ENCODE measurements at places on chromosomes 5 and 9.

DNA sequence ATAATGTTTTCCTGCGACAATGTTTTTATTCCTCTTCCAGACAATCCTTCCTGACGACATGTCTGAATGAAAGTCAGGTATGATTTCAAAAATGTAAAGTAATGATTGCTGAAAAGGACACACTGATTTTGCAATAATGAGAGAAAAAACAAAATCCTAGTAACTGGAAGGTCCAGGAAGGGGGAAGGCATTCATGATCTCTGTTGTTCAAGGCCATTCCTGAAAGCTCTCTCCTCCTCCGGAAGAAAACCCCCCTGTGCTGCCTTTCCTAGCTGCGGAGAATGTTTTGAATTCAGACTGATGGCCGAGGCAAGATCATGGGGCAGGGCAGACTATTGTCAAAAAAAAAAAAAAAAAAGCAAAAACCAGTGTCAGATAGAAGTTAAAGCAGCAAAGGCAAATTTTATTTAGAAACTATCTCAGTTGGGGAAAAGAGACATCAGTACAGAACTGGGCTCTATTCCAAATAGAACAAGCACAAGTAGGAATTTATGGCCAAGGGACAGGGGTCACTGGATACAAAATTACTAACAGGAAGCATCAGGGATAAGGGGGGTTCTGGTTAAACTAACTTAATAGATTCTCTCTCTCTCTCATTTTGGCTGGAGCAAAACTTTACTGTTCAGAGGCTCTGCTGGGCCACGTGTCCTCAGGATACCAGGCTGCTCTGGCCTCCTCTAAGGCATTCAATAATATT is 36.5 kb upstream of the CTSV start:
- no peaks in the 10 kb centered on the region for H3K4me1 ChIP-seq
- no peak overlapping the region for H3K27ac ChIP-seq
- peaks cover 48% of the 10 kb centered on the region for H3K27me3 ChIP-seq
- DNase-seq, result no peak
- no peak overlapping the region for H3K4me3 ChIP-seq
- H3K36me3 ChIP-seq, result no peaks in the 10 kb centered on the region

GRCh38 chr5:124728968-124729332 is 17.5 kb downstream of the ZNF608 start:
- H3K27me3 ChIP-seq, result peaks cover 7% of the 10 kb centered on the region
- H3K27ac ChIP-seq, result no peak overlapping the region
- no peaks in the 10 kb centered on the region for H3K36me3 ChIP-seq

DNA sequence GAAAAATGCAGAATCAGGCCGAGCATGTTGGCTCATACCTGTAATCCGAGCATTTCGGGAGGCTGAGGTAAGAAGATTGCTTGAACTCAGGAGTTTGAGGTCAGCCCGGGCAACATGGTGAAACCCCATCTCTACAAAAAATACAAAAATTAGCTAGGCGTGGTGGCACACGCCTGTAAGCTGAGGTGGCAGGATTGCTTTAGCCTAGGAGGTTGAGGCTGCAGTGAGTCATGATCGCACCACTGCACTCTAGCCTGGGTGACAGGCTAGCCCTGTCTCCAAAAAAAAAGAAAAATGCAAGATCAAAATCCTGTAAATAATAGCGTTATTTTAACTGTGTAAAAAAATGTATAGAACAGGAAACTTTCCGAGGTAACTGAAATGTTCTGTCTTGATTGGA is 39.4 kb downstream of the RNF44 start:
- no peak overlapping the region for H3K27ac ChIP-seq
- peaks cover 56% of the 10 kb centered on the region for H3K36me3 ChIP-seq
- H3K4me1 ChIP-seq, result no peaks in the 10 kb centered on the region
- no peaks in the 10 kb centered on the region for H3K27me3 ChIP-seq

GRCh38 chr5:125655156-125655555 is 768.1 kb upstream of the GRAMD2B start:
- H3K36me3 ChIP-seq, result no peaks in the 10 kb centered on the region
- H3K27me3 ChIP-seq, result no peaks in the 10 kb centered on the region

DNA sequence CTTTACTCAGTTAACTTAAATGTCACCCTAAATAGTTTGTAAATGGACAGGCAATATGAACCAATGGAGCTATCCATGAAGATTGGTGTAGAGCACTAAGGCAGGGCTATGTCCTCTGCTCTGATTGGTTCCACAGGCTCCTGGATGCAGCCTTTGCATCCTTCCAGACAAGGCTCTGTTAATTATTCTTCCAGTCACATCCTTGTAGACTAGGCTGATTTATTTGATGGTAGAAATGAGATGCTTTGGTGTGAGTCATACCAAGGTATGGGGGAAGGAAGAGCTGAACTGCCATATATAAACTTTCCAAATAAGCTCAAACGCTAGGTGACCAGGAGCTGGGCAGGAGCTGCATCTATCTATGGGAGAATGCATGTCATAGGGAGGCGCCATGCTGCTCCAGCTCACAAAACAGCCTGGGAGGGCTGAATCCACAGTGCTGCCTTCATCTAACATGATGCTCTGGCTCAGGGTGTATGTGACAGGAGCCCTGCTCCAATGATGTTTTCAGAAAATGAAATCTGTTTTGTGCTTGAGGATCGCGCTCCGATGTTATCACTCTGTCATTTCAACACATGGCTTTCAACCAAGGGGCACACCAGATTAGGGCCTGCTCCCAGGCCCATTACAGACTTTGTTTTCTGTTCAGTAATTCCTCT is 818.0 kb upstream of the ZNF608 start:
- no peaks in the 10 kb centered on the region for H3K4me1 ChIP-seq
- H3K27me3 ChIP-seq, result no peaks in the 10 kb centered on the region
- H3K36me3 ChIP-seq, result no peaks in the 10 kb centered on the region
- no peak overlapping the region for H3K27ac ChIP-seq

DNA sequence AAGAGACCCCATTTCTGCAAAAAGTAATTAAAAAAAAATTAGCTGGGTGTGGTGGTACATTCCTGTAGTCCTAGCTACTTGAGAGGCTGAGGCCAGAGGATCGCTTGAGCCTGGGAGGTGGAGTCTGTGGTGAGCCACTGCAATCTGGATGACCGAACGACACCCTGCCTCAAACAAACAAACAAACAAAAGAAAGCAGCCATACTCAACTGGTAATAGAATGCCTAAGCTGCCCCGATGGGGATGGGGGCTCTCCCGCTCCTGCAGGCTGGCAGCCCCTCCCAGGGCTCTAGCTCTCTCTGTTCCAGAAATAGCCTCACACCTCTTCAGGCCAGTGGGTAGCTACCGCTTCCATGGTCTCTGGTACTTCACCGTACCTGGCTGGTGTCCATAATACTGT is 241.8 kb downstream of the FANCC start:
- no peaks in the 10 kb centered on the region for H3K36me3 ChIP-seq
- no peaks in the 10 kb centered on the region for H3K4me1 ChIP-seq
- no peak overlapping the region for H3K27ac ChIP-seq
- no peak for DNase-seq

DNA sequence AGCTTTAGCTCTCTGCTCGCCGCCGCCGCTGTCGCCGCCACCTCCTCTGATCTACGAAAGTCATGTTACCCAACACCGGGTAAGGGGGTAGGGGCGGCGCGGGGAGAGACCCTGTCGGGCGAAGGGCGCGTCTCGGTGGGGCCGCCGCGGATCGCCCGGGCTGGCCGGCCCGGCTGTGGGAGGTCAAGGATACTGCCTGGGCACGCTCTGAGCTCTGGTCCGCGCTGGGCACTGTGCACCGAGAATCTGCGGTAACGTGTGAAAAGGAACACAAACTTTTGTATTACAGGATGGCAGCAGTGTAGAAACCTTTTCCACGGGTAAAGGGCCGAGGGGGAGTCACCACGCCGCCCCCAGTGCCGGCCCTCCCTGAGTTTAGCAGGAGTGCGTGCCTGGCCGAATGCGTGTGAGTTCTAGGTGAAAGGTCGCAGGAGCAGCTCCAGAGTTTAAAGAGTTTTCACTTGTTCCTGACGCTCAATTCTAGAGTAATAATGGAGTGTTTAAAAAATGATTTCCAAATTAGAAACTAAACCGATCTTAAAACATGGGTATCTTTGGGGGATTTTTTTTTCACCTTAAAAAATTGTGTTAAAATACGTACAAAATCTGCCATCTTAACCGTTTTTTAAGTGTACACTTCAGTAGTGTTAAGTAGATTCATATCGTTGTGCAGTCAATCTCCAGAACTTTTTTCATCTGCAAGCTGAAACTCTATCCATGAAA is at the start of gene HSDL2:
Gene HSDL2 (plus strand): TSS at position 7 of the 723 bp plus-strand sequence. CDS start 56 bp downstream, at position 63.
- peak within 1 kb of the TSS; percentile 95 for H3K27ac ChIP-seq
- H3K36me3 ChIP-seq, result no peaks in the 10 kb centered on the region
- peaks cover 42% of the 10 kb centered on the region for H3K4me1 ChIP-seq
- peak; percentile 52 for DNase-seq
- no peaks in the 10 kb centered on the region for H3K27me3 ChIP-seq
- peak within 1 kb of the TSS; percentile 95 for H3K4me3 ChIP-seq

GRCh38 chr9:85914108-85914507 is 26.8 kb upstream of the NAA35 start:
- H3K4me3 ChIP-seq, result no peak overlapping the region
- peaks cover 2% of the 10 kb centered on the region for H3K27me3 ChIP-seq
- peaks cover 10% of the 10 kb centered on the region for H3K4me1 ChIP-seq
- H3K27ac ChIP-seq, result no peak overlapping the region
- H3K36me3 ChIP-seq, result no peaks in the 10 kb centered on the region

DNA sequence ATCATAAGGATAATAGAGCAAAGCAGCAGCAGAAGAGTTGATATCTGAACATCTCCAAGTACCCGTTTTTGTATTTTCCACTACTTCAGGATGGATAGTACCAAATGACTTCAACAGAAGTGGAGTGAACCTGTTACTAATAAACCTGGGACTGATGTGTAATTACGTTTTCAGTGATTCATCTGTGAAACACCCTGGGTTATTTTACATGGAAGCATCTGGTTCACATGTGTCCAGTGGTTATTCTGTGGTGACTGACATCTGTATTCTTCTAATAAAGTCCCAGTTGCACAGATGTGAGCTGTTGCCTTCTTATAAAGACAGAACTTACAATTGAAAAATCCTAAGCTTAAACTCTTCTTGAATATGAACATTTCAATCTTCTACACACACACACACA is 139.7 kb upstream of the VCAN start:
- H3K4me1 ChIP-seq, result no peaks in the 10 kb centered on the region
- no peaks in the 10 kb centered on the region for H3K27me3 ChIP-seq
- no peak overlapping the region for H3K27ac ChIP-seq
- H3K36me3 ChIP-seq, result no peaks in the 10 kb centered on the region
- H3K4me3 ChIP-seq, result no peak overlapping the region

DNA sequence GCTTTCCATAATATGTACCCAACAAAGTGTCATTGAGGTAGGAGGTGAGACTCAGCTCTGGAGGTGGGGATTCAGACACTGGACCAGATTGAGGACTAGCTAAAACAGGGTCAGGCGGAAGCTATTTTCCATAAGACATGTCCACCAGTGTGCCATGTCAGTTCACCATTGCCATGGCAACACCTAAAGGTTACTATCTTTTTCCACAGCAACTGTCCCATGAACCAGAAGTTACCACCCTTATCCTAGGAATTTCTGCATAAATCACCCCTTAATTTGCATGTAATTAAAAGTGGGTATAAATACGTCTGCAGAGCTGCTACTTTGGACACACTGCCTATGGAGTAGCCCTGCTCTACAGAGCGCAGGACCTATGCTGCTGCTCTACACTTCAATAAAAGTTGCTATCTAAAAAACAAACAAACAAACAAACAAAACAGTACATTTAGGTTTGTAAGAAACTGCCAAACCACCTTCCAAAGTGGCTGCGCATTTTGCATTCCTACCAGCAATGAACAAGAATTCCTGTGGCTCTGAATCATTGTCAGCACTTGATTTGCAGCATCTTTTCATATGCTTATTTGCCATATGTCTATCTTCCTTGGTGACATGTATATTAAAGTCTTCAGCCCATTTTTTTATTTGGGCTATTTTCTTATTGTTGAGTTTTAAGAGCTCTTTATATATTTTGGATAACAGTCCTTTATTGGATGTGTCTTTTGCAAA is 18.0 kb upstream of the TRIM32 start:
- H3K4me3 ChIP-seq, result no peak overlapping the region
- no peaks in the 10 kb centered on the region for H3K27me3 ChIP-seq
- no peak for DNase-seq

DNA sequence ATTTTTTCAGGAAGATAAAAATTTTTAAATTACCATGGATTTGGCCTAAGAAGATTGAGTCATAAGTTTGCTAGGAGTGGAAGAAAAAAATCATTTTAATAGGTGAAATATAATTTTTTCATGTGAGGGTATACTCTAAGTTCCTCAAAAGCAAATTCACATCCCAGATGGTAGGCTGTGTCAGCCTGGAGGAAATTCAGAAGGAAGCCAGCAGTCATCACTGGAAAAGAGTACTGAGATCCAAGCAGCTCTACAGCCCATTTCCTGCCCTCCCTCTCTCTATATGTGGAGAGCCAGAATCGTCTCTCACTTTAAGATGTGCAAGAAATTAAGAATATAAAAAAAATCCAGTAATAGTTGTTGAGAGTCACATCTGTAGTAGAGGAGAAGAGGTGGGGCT is 126.5 kb upstream of the CDH18 start:
- no peaks in the 10 kb centered on the region for H3K36me3 ChIP-seq
- H3K27me3 ChIP-seq, result no peaks in the 10 kb centered on the region
- no peaks in the 10 kb centered on the region for H3K4me1 ChIP-seq
- H3K4me3 ChIP-seq, result no peak overlapping the region

DNA sequence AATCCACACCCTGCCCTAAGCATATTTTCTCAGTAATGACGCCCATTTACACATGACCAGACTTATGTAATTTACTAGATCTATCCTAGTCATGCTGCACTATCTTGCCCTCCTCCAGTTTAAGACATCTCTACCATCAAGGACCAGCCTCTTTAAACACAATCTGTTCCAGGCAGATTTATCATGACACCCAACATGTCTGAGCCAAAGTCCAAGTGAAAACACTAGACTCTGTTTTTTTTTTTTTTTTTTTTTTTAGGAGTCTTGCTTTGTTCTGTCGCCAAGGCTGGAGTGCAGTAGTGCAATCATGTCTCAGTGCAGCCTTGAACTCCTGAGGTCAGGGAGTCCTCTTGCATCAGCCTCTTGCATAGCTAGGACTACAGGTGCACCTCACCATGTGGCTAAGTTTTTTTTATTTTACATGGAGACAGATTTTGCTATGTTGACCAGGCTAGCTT is 354.6 kb downstream of the ARRDC3 start:
- H3K4me3 ChIP-seq, result no peak overlapping the region
- DNase-seq, result no peak
- H3K36me3 ChIP-seq, result no peaks in the 10 kb centered on the region

GRCh38 chr9:79939819-79940218 is 368.1 kb downstream of the TLE4 start:
- no peak overlapping the region for H3K4me3 ChIP-seq
- DNase-seq, result no peak
- no peaks in the 10 kb centered on the region for H3K4me1 ChIP-seq
- H3K36me3 ChIP-seq, result no peaks in the 10 kb centered on the region

GRCh38 chr9:135951889-135952663 is 9.1 kb downstream of the UBAC1 start:
- peaks cover 22% of the 10 kb centered on the region for H3K36me3 ChIP-seq
- DNase-seq, result no peak
- no peaks in the 10 kb centered on the region for H3K4me1 ChIP-seq

Measured in activated naive CD8-positive, alpha-beta T cell treated with anti-CD3 and anti-CD28 coated beads, Interleukin-2, amount 50 U/mL, for 24 hours (primary cell).